ENCODE measurements at places on chromosomes 6 and 20.

- no peak for DNase-seq
Measured at GRCh38 chr6:55448451-55448850, 121.2 kb downstream of the GFRAL start.

DNA sequence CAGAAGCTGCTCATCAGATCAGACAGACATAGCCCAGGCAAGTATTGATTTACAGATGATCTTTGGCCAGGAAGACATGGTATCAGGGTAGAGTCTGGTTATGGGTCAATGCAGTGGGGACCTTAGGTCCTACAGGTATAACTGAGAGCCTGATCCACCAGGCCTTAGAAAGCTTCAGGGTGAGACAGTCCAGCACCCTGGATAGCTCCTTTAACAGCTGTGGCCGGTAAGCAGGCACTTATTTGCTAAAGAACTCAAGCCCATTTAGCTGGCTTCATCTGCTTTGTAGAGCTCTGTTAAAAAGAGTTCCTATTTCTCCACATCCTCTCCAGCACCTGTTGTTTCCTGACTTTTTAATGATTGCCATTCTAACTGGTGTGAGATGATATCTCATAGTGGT, 39.6 kb downstream of the ESR1 start:
- DNase-seq = no peak

DNA sequence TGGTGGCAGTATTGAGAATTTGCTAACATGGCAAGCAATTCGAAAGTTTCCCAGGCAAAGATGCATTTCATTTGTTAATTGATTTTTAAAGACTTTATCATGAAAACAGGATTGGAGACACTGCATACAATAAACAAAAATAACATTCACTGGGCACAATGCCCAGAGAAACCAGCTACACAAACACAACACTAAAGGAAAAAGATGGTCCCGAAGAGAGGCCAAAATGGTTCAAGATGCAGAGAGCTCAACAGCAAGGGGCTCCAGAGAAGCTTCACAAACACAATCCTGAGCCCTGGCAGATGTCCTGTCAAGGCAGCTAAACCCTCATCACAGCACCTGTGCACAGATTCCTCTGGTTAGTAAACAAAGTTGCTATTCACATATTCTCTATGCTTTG, 79.3 kb downstream of the INSM1 start:
- no peak for DNase-seq

DNA sequence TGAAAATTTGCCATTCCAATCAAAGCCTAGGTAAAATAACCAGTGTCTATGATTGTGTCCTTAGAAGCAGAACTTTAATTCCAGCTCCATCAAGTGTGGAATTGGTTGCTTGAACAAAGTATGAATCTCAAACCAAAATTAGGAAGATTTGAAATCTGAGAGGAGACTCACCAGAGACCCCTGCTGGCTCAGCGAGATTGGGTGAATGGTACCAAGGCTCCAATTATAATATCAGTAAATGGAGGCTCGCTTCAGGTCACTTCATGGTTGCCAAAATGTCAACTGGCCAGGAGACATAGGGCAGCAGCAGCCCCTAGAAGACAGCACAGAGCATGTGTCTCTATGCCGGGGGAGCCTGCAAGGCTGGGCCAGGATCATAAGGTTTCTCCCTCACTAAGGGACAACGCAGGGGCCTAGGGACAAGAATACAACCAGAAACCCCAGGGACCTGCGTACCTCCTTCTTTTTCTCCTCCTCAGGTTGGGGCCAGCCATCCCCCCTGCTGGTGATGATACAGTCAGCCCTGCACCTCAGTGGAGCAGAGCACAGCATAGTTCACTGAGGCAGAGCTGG, 14.0 kb downstream of the RBL1 start:
- DNase-seq = peak; percentile 13

DNA sequence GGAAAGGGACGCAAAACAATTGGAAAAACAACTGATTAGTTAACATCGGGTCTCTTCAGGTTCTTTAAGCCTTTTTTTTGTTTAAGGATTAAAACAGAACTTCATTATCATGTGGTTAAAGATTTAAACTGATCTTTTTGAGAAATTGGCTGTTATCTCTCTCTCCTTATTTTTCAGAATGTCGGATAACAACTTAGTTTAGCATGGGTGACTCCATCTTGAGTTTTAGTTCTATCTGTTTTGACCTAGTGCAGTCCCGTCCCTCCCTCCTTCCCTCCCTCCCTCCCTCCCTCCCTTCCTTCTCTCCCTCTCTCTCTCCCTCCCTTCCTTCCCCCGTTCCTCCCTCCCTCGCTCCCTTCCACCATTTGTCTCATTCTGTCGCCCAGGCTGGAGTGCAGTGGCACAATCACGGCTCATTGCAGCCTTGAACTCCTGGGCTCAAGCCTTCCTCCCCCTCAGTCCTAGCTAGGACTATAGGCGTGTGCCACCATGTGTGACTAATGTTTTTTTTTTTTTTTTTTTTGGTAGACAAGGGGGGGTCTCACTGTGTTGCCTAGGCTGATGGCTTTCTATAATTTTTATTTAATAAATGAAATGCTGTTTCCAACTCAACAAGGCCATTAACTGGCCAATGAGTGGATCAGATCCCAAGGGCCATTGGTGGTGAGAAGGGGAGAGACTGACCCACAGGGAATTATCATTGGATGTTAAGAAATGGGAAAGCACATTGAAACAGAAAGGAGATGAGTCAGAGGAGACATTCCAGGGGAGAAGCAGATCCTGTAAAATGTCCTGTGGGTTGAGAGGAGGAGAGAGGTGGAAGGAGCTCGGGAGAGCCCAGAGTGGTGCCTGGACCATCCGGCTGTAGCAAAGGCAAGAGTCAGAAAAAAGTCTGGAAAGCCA, 13.6 kb downstream of the BAK1 start:
- no peak for DNase-seq

DNA sequence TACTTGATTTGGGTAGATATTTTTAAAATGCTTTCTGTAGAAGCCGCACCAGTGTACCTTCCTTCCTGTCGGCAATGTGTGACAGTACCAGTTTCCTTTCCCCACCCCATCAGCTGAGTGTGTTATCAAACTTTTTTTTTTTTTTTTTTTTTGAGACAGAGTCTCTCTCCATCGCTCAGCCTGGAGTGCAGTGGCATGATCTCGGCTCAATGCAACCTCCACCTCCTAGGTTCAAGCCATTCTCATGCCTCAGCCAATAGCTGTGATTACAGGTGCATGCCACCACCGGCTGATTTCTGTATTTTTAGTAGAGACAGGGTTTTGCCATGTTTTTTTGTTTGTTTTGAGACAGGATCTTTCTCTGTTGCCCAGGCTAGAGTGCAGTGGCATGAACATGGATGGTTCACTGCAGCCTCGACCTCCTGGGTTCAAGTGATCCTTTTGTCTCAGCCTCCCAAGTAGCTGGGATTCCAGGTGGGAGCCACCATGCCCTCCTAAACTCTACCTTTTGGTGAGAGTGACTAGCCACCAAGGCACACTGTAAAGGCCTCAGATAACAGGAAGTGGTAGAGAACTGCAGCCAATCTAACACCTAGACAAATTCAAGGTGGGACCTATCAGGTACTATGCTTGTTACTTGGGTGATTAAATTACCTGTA, 26.5 kb upstream of the ZBTB22 start:
- peak; percentile 40 for DNase-seq

- no peak for DNase-seq
Measured at GRCh38 chr6:155085582-155086257, 90.6 kb downstream of the TIAM2 start.

- no peak for DNase-seq
Measured at GRCh38 chr6:127058027-127058426, 60.4 kb upstream of the RSPO3 start.
